ENCODE measurements at places on chromosomes 2 and 18.

- DNase-seq: no peak
Measured at GRCh38 chr2:168234407-168235085, 12.8 kb downstream of the STK39 start.

DNA sequence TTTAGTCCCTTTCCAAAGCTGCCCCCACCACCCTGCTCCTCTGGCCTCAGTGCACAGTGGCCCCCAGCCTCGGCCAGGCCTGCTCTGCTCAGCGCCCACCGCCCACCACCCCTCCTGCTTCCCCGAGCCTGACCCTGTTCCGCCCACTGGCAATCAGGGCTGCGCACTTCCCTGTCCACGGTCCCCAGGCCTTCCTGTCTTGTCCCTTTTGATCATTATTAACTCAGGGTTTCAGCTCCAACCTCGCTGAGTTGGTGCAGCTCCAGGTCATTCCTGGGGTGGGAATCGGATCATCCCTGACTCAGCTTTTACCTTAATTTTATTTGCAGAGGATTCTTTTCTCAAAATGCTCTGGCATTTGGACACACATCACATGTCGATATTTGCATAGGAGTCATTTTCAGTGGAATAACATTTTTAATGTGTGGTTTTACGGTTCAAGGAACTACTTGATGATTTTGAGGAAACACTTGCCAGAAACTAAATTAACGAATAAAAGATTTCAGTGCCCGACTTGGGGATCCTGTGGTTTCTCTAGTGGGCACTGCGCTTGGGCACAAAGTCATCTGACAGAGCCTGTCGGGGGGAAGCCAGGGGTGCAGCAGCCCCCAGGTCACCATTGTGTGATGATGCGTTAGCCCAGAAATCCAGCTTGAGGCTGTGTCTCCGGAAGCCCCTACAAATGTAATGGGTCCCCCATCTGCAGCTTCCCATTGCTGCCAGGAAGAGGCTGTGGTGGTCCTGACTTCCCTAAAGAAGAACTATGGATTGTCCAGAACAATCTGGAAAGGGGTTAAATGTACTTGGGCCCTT is 1.0 kb upstream of the ESPNL start:
- DNase-seq: no peak

- no peak for DNase-seq
Measured at GRCh38 chr2:223057569-223057968, 5.6 kb downstream of the KCNE4 start.

GRCh38 chr2:108385411-108386071 is 7.8 kb downstream of the SULT1C4 start:
- DNase-seq: no peak

All from cerebellar nuclear complex (tissue), 1 donor.